ENCODE measurements at places on chromosomes 13 and 19.

DNA sequence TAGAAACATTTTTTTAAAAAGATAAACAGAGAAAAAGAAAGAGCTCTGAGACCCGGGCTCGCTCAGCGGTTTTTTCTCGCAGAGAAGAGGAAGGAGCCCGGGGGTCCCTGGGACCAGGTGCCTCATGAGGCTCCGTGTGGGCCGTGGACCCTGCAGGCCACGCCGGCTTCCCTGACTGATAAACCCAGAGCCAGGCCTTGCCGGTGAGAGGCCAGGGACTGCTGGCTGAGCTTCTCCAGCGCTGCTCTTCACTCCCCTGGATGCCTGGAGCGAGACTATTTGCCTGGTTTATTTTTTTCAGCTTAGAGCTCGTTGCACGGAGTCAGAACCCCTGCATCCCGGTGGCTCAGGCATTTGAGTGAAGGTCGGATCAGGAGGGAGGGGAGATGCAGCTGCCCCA is 53.4 kb upstream of the F7 start:
- no peak for DNase-seq

- DNase-seq: no peak
Observed at GRCh38 chr13:77579959-77580358, 44.5 kb downstream of the SCEL start.

GRCh38 chr13:106417467-106418110 is 117.9 kb downstream of the EFNB2 start:
- DNase-seq: no peak

DNA sequence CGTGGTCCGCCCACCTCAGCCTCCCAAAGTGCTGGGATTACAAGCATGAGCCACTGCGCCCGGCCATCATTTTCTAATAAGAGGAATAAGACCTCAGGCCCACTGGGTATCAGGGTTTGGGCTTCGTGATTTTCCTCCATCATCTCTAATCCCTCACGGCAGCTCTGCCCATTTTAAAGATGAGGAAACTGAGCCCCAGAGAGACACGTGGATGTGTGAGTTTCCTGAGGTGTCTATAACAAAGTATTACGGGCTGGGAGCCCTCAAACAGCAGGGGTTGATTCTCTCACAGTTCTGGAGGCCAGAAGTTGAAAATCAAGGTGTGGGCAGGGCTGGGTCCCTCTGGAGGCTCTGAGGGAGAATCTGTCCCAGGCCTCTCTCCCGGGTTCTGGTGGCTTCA is 33.7 kb downstream of the MYO9B start:
- DNase-seq: no peak
